Activated T-cell treated with anti-CD3 and anti-CD28 coated beads, Interleukin-2, amount 50 U/mL, for 48 hours (primary cell): ENCODE measurements at places on chromosomes 16 and 17.

GRCh38 chr16:83624429-83625120 lies 183.2 kb upstream of the HSBP1 start:
- DNase-seq = no peak

- DNase-seq = no peak
These were observed 19.6 kb downstream of the PFAS start for GRCh38 chr17:8268550-8269298.

- no peak for DNase-seq
These were observed 86.6 kb downstream of the TBC1D16 start for GRCh38 chr17:79948945-79949655.

GRCh38 chr17:77693301-77693700 lies 265.2 kb upstream of the TNRC6C start:
- no peak for DNase-seq

DNA sequence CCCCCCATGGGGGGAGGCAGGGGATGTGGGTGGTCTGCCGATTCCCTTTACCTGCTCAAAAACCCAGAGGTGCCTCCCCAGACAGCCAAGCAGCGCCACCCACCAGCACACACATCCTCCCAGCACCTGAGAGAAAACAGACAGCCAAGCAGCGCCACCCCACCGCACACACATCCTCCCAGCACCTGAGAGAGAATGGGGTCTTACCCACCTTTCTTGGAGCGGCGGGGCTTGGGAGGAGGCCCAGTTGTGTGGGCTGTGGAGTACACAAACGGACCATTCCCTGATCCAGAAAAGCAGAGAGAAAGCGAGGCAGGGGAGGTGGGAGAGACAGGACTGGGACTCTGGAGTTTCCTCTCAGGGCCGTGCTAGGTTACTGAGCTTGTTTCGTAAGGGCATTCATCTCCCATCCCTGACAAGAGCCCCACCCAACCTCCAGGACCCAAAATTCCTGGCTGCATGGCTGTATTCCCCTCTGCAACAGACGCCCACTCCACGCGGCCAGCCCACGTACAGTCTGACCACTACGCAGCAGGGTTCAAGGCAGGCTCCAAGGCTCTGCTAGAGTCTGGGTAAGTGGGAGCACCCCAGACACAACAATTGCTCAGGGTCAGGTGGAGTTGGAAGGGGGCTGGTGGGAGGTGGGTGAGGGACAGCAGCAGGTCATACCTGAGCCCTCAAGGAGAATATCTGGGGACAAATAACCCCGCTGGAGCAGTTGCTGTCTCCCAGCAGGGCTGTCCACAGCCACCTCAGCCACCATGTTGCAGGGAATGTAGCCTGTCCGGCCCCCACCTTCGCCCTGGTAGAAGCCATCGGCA lies 22.3 kb downstream of the TSPOAP1 start:
- DNase-seq = no peak

- no peak for DNase-seq
These were observed 11.0 kb upstream of the HAS3 start for GRCh38 chr16:69094501-69094900.

DNA sequence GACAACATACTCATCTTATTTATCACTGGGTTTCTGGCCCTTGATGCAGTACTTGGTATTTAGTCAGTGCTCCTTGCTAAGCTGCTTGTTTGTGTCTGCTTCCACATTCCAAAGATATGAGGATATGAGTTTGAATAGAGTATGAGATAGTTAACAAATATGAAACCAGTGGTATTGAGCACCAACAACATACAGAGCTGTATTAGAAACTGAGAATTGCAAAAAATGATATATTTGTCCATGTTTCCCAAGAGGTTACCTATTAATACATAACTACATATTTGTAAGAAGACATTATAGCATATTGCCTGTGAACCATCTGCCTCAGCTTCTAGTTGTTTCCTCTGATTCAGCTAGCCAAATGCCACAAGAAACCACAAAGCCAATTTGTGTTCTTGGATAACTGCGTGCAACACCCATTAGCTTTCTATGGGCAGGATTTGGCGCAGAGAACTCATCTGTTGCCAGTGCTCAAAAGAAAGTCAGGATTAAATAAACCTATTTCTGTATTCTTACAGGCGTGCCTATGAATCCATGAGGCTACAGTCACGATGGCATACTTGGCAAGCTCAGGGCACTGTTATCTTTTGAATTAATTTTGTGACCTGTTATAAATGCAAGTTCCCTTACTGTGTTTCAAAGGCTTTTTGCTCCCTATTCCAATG lies 194.4 kb downstream of the MAP2K6 start:
- no peak for DNase-seq

DNA sequence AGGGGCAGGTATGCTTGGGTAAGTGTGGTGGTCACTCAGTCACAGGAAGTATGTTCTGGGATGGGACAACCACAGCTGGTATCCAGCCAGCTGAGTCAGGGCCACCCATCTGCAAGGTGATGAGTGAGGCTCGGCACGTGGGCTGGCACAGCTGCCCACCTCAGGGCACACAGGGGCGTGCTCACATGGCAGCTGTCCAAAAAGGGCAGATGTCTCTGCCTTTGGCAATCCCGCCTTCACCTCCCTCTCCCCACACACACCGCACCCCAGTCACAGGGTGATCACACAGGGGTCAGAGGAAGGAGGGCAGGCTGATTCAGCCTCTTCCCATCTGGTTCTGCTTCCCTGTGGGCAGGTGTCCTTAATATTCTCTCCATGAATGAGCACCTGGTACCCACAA lies 85.9 kb upstream of the TOB1 start:
- peak; percentile 16 for DNase-seq

DNA sequence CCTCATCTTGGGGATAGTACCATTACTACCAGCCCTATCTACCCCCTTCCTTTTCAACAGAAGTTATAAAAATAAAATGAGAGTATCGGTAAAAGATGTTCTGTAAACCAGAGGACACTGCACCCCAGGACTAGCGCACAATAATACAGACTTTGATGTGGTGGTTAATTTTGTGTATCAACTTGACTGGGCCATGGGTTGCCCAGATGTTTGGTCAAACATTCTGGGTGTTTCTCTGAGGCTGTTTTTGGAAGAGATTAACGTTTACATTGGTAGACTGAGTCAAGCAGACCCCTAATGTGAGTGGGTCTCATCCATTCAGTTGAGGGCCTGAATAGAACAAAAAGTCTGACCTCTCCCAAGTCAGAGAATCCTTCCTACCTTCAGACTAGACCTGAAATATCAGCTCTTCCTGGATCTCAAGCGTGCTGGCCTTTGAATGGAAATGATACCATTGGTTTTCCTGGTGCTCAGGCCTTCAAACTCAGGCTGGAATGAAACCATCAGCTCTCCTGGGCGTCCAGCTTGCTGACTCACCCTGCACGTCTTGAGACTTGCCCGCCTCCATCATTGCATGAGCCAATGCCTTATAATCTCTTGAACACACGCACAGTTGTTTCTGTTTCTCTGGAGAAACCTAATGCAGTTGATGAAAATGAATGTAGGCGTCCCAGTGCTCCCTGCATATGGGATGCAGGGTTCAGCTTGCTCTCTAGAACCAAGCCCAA lies 10.1 kb downstream of the MRM1 start:
- DNase-seq = no peak

GRCh38 chr17:77214328-77214727 lies 73.6 kb downstream of the SEC14L1 start:
- no peak for DNase-seq

GRCh38 chr16:83958137-83958845 lies 5.3 kb downstream of the OSGIN1 start:
- no peak for DNase-seq

DNA sequence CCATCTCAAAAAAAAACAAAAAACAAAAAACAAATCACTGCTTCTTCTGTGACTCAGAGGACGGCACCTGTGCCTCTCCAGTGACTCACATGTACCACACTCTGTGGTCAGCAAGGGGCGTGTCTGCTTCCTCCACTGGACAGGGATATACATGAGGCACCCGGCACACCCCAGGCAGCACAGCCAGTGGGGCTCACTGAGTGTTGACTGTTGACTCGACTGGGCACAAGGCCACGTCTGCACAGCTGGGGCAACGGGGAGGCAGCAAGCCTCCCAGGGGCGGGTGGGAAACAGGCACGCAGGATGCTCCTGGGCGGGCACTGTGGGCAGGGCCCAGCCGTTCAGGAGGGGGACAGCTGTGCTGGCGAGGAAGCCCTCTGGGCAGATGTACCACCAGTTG lies 64.1 kb downstream of the TIMM22 start:
- DNase-seq = peak; percentile 53

GRCh38 chr17:62809656-62810055 lies 1.5 kb upstream of the MARCHF10 start:
- DNase-seq = no peak
